ENCODE measurements at places on chromosomes 1 and 21. TPM values are rescaled to one million over a fixed set of nuclear protein-coding genes. Genes with fewer than 3 reads are reported as not detected.
A peak's percentile ranks its signal among the peaks of the same experiment; 100 is the strongest.

The RFX5 gene
- total RNA-seq, result 48.7 TPM

The NRAS gene
- 74.5 TPM for total RNA-seq

DNA sequence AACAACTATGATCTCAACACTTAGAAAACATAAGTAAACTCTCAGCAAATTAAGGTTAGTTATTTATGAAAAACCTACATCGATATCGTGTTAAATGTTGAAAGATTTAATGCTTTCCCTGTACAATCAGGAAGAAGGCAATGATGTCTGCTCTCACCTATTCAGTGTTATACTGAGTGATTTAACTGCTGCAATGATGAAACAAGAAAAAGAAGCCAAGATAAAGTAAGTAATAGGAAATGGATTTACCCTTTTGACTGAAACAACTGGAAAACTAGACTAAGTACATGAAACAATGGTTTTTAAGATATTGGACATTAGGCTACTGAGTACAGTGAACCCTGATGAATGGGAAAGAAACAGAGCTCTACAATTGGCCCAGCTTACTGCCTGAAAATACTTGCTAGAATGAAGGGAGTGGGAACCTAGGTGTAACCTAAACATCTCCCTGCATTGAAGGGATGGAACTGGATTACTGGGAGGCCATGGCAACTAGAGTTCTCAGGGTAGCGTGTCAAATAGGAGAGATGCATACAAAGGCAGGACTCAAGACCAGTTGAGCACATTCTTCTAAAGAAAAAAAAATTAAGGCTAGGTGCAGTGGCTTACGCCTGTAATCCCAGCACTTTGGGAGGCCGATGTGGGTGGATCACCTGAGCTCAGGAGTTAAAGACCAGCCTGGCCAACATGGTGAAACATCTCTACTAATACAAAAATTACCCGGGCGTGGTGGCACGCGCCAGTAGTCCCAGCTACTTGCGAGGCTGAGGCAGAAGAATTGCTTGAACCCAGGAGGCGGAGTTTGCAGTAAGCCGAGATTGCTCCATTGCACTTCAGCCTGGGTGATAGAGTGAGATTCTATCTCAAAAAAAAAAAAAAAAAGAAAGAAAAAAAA lies 37.3 kb downstream of the SNRPE start:
- peak; percentile 59 for DNase-seq

DNA sequence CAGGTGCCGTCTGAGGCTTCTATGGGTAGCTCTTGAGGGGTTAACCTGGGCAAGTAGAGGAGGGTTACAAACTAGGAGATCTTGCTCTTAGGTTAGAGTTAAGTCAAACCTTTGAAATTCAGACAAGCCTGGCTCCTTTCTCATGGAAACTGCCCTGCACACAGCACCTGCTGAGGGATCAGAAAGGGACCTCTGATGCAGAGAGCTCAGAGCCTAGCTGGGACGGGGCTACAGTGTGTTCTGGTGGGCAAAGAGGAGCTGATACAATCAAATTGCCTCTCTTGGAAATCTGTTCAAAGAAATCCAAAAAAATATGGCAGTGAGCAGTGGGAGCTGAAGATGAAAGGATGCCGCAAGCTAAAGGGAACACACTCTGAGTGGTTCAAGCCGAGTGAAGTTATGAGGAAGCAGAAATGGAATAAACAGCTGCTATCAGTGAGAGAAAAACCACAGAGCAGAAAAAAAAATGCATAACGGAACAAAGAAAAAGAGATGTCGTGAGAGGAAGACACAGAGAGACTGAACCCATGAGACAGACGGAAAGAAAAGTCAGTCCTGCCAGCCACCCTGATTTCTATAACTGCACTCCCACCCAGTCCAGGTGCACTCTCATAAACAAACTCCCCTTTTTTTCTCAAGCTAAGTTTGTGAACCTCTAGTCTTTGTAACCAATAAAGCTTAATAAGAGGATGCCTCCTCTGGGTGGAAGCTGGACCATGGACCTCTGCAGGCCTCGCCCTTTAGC lies 26.6 kb downstream of the PAFAH2 start:
- no peak for DNase-seq

DNA sequence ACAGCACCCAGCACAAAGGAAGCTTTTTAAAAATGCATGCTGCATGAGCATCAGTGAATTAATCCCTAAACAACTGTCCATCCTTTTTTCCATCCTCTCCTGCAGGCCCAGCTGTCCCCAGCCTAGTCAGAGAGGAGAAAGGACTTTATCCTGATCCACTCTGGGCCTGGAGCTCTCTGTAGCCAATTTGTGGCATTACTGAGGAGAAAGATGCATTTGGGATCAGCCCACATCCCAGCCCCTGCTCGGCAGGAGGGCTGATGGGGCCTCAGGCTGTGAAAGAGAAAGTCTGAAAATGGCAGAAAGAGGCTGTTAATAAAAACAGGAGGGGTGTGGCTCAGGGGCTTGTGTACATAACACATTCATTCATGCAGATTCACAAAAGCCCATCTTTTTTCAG lies 37.5 kb upstream of the ATP2B4 start:
- DNase-seq, result no peak

- no peak for DNase-seq
Observed at GRCh38 chr1:6515771-6516170, 24.3 kb upstream of the PLEKHG5 start.
